Mammary epithelial cell (primary cell): ENCODE measurements at places on chromosomes 2 and 18.

GRCh38 chr2:206112846-206113547 is 27.0 kb upstream of the INO80D start:
- DNase-seq: peak; percentile 1

- DNase-seq: peak; percentile 40
Measured at GRCh38 chr18:44638811-44639210, 41.9 kb upstream of the SETBP1 start.

DNA sequence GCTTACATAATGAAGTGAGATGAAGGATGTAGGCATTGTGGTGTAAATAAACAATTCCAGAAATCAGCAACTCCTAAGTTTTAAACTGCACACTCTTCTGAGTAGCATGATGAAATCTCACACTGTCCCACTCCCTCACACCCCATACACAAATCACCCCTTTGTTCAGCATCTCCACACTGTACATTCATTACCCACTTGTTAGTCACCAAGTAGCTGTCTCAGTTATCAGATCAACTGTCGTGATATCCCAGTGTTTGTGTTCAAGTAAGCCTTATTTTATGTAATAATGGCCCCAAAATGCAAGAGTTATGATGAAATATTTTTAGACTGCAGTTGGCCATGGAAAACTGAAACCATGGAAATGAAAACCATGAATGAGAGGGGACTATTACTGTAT is 135.7 kb downstream of the GRB14 start:
- peak; percentile 51 for DNase-seq

- no peak for DNase-seq
Measured at GRCh38 chr2:151159109-151159662, 102.5 kb downstream of the RBM43 start.

GRCh38 chr18:53486296-53486695 is 738.2 kb downstream of the MBD2 start:
- no peak for DNase-seq
